RCC 7860 (cell line): ENCODE measurements at places on chromosomes 1 and 21.
A peak's percentile ranks its signal among the peaks of the same experiment; 100 is the strongest.

GRCh38 chr1:44314452-44314851 is 40.6 kb downstream of the ERI3 start:
- no peak for DNase-seq

GRCh38 chr1:3222042-3222692 is 153.2 kb downstream of the PRDM16 start:
- no peak for DNase-seq

DNA sequence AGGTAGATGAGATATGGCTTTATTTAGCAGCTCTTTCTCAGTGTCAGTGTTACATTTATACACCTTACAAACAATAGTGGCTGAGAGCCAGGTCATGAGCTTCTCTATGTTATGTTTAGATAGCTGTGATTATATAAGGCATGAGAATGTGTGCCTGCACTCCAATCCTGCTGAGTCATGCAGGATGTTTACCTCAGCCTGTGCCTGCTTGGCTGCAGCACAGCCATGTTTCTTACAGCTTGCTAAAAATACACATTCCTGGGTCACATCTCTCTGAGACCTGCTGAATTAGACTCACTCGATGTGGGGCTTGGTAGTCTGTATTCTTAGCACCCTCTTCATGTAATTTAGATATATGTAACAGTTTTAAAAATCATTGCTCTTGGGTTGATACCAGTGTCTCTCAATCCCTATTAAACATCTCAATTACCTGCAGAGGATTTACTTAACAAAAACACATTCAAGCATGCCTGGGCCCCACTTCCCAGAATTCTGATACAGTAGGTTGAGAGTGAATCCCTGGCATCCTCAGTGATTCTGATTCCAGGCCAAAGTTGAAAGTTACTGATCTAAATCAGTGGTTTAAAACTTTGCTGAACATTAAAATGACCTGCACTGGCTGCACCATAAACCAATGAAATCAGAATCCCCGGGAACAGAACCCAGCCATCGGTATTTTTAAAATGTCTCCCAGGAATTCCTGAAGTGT is 107.5 kb downstream of the GDAP2 start:
- peak; percentile 70 for DNase-seq

- peak; percentile 53 for DNase-seq
These were observed 25.1 kb upstream of the PLEKHA6 start for GRCh38 chr1:204384636-204385352.

DNA sequence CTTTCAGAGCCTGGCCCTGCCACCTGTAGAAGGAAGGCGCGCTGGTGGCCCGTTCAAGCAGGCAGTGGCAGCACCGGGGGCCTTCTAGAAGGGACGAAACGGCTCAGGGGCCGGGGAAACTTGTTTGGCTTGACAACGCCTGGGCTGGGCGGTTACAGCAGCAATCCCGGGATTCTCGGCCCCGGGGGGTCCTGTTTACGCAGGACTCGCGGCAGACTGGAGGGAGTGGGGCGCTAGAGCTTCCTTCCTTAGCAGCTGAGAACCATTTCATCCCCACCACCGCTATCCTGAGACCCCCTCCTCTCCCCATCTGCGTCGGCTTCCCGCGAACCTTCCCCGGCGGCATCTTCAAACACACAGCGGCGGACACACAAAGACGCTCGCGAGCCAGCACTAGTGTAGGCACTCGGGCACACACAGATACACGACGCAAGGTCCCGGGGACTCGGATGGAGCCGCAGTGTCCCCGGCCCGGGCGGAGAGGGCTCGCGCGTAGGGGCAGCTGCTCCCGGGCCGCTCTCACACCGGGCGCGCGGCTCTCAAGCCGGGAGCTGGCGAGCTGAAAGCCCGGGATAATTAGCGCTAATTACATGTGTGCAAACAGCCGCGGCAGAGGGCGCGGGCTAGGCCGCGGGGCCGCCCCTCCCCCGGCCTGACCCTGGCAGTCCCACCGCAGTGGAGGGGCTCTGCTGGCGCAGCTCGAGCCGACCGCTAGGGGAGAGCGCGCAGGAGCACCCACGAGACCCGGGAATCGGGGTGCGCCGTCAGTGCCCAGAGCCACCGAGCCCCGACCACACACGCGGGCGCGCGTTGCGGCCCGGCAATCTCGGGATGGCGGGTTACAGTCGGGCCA is 271.4 kb downstream of the FOXD2 start:
- DNase-seq = no peak

DNA sequence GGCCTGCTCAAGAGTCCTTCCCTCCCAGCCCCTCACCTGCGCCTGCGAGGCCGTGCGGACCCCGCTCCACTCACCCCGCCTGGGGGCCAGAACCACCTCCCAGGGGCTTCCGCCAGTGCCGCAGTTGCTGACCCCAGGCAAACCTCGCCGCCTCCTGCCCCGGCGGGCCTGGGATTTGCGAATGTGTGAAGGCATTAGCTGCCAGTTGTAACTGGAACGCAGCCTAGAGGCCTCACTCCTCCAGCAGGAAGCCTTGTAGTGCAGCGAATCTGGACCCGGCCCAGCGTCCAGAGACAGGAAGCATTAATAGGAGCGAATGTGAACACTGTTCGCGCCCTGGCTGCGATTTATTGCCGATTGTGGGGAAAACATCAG is 140.9 kb upstream of the ARHGEF16 start:
- DNase-seq = no peak

- no peak for DNase-seq
These were observed 58.7 kb upstream of the WDR26 start for GRCh38 chr1:224493269-224493668.

DNA sequence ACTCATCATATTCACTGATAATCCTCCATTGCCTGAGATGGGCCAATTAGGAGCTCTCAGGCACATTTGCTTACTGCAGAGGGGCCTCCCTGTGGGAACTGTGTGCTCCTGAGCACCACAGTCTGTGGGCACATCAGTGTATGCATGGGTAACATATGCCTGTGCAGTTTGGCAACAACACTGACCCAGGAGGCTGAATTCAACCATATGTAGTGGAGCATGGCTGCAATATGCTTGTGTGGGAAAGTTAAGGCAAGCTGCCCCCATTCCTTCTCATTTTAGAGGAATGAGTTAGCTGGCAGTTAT is 11.8 kb upstream of the FMOD start:
- DNase-seq = no peak

DNA sequence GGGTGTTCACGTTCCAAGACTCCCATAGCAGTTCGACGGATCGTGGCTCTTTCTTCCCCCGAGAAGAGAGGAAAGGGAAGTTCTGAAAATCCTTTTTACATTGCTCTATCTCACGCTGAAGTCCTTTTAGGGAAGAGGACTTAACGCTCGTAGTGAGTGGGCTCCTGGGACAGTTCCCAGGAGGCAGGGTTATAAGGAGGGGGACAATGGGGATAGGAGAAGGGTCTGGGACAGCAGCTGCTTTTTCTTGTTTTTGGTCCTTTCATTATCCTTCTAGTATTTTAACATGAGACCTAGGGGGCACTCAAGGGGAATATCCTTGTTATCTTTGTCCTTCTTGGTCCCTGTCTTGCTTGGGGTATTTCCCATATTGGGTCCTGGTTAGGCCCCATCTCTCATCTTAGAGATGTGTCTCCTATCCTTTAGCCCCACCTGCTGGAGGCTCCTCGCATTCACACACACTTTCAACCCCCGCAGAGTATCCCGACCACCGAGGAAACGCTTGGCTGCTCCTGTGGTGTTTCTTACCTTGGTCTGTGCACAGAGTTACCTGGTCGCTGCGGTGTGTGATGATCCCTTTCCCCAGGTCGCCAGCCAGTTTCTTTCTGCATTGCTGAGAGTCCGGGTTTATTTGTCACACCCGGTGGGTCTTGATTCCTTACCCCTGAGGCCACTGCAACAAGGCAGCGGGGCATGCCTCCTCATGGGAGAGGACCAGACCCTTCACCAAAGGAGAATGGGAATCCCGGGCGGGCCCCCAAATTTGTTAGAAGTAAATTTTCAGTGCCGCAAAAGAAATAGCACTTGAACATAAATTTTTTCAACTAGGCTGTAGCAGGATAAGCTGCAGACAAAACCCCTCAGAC is 29.7 kb downstream of the SCCPDH start:
- peak; percentile 52 for DNase-seq

- DNase-seq = no peak
These were observed 43.8 kb downstream of the CAPN2 start for GRCh38 chr1:223755992-223756775.

DNA sequence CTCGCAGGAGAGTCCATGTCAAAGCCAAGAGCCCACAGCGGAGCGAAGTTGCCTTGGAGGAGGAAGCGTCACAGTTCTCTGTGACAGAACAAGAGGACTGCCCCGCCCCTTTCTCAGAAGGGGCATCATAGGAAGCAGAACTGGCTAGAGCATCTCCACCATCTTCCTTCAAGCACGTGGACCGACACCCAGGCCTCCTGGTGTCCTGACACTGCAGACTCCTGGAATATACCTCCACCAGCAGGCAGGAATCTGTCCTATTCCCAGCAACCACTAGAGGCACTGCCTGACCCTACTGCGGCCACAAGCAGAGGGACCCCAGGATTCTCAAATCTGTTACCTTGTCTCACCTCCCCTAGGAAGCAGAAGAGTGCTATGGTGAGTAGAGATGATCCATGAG is 37.8 kb downstream of the GPA33 start:
- no peak for DNase-seq

DNA sequence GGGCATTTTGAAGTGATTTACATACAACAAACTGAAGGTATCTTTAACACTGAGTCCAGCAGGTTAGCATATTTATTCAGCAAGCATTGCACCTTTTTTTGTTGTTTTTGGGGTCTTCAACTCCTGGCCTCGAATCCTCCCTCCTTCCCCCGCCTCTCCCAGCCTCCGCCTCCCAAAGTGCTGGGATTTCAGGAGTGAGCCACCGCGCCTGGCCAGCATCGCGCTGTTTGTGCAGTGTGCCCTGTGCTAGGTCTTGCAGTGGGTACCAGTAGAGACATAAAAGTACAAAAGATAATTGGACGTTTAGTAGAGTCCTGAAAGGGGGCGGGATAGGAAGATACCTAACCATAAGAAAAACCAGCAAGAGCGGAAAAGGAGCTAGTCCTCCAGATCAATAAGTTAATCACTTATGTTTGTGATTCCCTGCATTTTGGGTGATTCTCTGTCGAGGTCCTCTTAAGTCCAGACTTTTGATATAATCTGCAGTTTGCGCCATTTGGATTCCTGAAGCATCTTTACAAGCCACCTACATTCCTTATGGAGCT is 111.8 kb downstream of the OSBPL9 start:
- DNase-seq = no peak

DNA sequence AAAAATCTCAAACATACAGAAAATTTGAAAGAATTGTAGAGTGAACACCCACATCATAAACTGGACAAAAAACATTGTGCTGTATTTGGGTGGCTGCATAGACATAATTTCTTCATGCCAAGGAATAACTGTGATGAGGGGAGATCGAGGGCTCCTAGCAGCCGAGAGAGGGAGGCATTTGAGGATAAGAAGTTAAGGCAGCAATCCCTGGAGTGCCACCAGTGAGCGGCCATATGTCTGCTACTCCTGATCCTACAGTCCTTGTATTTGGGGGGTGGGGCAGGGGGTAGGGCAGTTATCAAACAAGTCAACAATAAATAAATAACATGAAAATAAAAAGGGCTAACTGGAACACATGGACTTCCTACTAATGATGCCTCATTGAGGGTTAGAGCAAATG is 54.5 kb downstream of the ATP5PO start:
- DNase-seq = no peak

DNA sequence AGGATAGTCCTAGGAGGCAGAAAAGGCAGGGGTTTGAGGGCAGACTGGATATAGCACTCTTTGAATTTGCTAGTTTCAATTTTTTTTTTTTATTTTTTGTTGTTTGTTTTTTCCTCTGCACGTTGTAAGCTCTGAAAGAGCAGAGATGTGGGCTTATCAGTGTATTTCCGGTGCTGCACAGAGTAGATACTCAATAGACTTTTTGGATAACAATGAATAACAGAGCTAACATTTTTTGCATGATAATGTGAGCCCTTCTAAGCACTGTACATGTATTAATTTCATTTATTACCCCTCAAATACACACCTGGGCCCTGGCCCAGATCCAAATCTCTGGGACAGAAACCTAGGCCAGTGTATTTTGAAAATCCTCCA is 17.1 kb upstream of the PARP1 start:
- no peak for DNase-seq

- no peak for DNase-seq
These were observed 96.4 kb upstream of the C1orf105 start for GRCh38 chr1:172324086-172324485.

DNA sequence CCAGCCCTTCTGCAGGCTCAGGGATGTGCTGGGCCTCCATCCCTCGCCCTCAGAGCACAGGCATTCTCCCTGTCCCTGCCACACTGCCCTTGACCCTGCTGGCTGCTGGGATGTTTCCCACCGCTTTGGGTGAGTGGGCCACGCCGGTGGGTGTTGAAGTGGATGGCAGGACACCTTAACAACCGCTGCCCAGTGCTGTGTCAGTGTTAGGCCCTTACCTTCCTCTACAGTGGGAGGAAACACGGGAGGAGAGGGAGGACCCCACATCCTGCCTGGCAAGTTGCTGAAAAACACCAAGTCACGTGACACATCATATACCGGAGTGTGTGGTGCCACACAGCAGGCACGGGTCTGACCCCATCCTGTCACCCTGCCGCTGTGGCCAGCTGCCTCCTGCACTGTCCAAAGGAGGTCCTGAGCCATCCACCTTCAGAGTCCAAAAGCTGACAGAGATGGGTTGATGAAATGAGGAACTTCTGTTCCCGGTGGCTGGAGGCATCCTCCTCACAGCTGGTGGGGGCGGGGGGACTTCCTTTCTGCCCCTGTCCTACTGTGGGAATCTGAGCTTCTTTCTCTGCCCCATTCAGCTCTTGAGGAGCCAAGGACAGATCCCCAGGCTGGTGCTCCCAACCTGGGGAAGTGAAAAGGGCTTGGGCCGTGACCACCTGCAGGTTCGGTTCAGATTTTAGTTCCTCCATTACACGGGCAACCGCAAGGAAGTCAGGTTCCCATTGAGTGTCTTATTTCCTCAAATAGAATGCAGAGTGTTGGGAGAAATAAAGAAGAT is 3.2 kb upstream of the THEMIS2 start:
- no peak for DNase-seq

DNA sequence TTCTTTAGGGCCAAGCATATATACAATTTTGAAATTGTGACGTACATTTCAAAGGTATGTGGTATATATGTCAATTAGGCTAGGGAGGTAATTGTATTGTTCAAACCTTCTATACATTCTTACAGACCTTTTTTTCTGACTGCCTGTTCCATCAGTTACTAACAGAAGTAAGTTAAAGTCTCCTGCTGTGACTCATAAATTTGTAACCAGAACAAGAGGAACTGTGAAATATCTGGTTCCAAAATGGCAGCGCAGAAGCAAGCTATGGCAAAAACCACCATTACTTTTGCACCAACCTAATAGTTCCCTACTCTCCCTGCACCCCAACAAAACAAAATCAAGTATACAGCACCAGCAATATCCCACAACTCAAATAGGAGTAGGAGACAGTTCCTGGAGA is 93.6 kb downstream of the ENAH start:
- DNase-seq = no peak

- no peak for DNase-seq
These were observed 52.0 kb downstream of the SLX9 start for GRCh38 chr21:44991538-44992483.
